Iris pigment epithelial cell (primary cell): ENCODE measurements at places on chromosomes 12 and 14.

DNA sequence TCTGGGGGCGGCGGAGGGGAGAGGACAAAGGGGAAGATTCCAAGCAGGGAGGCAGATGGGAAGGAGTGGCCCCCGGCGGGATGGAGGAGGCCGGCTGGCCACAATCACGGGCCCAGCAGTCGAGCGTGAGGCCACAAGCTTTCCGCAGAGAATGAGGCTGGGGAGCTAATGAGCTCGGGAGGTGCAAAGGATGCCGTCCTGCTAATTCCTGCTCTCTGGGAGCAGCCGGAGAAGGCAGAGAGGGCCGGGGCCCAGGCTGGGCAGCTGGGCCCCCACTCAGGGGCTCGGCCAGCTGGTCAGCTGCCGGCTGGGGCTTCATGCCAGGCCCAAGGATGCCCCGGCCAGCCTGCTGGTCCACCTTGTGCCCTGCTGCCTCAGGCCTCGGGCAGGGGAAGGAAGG lies 98.1 kb upstream of the LHX5 start:
- no peak for DNase-seq

DNA sequence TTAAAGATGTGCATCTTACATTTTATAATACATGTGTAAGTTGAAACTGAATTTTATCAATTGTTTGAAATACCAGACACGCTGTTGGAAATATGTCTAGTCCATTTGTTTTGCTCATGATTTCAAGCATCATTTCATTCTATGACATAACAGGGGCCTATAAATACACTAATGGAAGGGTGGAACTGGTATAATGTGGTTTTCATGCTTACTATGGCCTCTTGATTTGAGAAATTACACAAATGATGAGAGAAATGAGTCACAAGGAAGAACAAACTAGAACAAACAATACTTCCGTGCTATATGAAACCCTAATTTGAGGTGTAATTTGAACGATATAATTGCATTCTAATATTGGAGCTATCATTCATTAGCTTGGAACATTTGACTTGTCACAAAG lies 663.4 kb downstream of the SLC16A7 start:
- no peak for DNase-seq

GRCh38 chr12:116559162-116559935 lies at the start of gene MAP1LC3B2:
MAP1LC3B2 (plus strand) TSS chr12:116559381; CDS start chr12:116575943, 16,562 bp downstream.
- DNase-seq = peak; percentile 80

DNA sequence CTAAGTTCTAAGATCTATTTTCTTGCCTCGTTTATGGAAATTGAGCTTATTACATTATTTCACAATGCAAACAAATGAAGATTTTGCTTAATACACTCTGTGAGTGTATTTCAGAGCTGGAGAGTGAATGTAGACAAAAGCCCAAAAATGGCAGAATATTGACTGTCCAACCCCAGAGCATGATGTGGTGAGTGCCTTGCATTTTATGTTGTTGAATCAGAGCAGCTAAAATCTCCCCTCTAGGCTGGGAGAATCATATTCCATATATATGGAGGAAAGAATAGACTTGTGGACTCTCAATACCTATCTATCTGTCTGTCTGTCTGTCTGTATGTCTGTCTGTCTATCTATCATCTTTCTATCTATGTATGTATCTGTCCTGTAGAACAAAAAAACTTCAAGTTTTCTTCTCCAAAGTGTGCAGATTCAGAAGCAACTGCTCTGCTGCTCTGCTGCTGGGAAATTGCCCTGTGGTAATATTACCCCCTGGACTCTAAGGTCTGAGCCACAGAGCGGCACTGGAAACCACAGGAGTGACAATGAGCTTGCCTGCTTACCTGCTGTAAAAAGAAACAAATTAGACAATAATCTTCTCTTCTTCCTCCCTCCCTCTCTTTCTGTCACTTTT lies 209.4 kb upstream of the PRICKLE1 start:
- DNase-seq = peak; percentile 71

DNA sequence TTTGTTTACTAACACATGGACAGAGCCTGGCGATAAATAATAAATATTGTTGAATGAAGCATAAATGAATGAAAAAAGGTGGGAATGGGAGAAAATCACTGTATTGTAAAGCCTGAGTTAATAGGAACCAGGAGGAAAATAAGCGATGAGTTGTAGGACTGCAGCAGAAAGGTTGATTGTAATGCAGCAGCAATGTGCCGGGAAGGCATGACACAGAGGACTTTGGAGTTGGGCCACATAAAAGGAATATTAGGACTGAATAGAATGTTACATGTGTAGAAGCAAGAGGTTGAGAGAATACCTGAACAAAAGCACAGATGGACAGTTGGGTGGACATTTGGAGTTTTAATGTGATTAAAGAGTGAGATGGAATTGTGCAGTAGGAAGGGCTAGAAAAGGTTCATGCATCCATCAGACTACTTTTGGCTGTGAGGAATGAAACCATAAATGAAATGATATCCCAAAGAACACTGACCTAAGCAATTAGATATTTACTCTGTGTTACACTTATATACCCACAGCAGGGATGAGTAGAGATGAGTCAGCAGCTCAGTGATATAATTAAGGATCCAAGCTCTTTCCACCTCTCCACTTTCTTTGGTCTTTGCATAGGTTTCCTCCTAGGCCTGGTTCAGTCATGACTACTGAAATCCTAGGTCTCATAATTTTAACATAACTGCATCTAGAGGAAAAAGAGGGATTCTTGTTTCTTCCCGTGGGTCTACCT lies 55.4 kb downstream of the CCER1 start:
- peak; percentile 48 for DNase-seq

GRCh38 chr12:126742241-126742641 lies 1524.7 kb upstream of the TMEM132C start:
- no peak for DNase-seq

DNA sequence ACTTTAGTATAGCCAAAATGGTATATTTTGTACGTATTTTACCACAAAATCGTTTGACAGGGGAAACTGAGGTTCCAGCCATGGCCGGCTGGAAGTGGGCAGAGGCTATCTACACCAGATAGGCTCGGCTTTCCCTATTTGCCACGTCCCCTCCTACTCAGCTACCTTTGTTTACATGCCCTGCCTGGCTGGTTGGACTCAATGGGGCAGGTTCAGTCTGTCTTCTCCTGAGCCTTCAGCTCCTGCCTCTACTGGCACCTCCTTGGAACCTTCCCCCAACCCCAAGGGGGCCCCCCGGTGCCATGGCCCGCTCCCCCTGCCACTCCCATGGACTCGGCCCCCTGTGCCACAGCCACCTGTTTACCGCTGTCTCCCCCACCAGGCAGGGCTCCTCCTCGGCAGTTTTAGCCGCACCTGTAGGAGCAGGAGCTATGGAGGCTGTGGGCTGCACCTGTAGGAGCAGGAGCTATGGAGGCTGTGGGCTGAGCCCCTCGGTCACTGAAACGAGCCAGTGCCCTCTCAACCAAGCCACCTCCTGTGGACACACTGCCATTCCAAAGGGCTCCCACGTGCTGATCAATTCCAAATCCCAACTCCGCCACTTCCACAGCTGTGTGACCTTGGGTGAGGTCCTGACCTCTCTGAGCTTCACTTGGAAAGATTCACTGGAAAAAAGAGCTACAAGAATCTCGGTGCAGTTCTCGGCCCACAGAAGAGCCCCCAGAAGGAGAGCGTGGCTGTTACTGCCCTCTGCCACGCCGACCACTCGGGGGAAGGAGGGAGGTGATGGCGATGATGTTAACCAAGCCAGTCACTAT lies 62.2 kb downstream of the NCOR2 start:
- DNase-seq = no peak

DNA sequence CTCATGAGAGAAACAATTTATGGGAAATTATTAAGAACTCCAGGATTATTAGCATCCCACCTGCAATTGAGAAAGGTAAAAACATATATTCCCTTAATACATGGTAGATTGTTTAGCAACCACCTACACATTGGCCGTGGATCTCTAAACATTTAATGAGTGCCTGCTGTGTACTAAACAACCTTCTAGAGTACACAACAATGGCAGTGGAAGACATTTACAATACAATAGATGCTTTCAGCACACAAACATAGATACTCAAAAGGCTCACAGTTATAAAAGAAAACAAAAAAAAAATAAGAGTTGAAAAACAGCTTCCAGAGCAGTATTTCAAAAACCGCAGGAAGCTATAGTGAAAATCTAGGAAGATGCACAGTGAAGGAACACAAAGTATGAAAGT lies 382.9 kb downstream of the SYT1 start:
- DNase-seq = no peak

GRCh38 chr14:105424861-105425260 lies 5.2 kb downstream of the MTA1 start:
- DNase-seq = no peak

DNA sequence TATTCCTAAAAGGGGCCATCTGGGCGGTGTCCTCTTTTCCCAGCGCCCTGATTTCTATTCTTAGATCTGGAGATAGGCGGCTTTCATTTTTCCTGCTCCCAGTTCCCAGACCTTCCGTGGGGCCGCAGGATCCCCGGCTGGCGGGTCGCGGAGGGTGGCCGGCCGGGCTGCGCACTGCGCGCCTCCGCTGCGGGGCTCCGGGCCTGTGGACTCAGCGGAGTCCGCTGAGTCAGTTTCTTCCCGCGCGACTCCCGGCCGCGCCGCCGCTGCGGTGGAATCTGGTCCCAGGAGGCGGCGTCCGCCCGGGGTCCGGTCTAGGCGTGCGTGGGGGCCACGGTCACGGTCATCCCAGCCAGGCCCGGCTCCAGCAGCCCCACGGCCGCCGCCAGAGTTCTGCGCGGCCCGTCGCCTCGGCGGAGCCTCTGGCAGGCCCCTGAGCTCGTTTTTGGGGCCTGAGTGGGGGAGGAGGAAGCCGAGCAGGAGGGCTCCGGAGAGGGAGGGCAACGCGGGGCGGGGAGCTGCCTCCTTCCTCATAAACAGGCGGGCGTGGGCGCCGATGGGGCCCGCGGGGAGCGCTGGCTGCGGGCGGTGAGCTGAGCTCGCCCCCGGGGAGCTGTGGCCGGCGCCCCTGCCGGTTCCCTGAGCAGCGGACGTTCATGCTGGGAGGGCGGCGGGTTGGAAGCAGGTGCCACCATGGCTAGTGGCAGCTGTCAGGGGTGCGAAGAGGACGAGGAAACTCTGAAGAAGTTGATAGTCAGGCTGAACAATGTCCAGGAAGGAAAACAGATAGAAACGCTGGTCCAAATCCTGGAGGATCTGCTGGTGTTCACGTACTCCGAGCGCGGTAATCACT lies at the start of gene LRRK2:
Gene LRRK2, plus strand, starts transcription at position 559 of the 853 bp plus-strand sequence. Its CDS starts 135 bp downstream, at position 694.
- peak; percentile 78 for DNase-seq

- DNase-seq = peak; percentile 77
Measured at GRCh38 chr14:105087963-105088811, 23.0 kb upstream of the GPR132 start.

GRCh38 chr14:36988989-36989388 lies 183.4 kb downstream of the SLC25A21 start:
- peak; percentile 18 for DNase-seq

DNA sequence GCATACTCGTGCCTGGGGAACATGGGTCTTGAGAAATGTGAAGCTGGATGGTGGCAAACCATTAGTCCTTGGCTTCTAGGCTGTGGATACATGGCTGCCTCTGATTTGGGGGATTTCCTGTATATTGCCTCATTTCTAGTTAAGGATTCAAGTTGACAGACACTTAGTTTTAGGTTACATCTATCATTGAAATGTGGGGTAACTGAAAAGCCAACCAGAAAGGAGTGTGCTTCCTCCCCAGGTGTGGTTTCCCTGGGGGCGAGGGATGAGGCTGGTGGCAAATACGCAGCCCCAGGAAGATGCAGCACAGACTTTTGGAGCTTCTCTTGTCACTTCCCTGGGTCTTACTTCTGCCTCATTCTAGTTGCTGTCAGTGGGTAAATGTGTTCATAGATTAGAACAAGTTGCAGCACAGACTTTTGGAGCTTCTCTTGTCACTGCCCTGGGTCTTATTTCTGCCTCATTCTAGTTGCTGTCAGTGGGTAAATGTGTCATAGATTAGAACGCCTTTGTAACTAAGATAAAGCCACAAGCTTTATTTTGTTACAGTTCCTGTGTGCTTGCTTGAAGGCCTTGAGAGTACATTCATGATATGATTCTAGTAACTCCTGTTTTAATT lies 85.1 kb downstream of the BORCS5 start:
- DNase-seq = peak; percentile 58

DNA sequence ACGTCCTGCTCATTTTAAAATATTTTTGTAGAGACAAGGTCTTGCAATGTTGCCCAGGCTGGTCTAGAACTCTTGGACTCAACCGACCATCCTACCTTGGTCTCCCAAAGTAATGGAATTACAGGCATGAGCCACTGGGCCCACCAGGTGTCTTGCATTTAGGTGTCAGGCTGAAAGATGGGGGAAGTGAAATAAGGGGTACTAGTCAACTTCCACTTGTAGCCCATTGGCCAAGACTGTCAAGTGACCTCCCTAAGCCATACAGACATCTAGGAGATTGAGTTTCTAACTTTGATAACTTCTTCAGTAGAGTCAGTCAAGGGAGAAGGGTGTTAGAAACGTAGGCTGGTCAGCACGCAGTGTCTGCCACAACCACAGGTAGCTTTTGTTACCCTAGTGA lies 32.0 kb downstream of the ARF6 start:
- DNase-seq = no peak

- peak; percentile 23 for DNase-seq
Measured at GRCh38 chr14:20412411-20412810, 890 bp downstream of the TEP1 start.

GRCh38 chr14:96359959-96360358 lies 3.2 kb downstream of the ATG2B start:
- DNase-seq = no peak

- DNase-seq = peak; percentile 2
Measured at GRCh38 chr12:60830381-60830780, 1234.6 kb downstream of the SLC16A7 start.

GRCh38 chr12:120079411-120080400 lies 36.8 kb downstream of the RAB35 start:
- DNase-seq = peak; percentile 23

DNA sequence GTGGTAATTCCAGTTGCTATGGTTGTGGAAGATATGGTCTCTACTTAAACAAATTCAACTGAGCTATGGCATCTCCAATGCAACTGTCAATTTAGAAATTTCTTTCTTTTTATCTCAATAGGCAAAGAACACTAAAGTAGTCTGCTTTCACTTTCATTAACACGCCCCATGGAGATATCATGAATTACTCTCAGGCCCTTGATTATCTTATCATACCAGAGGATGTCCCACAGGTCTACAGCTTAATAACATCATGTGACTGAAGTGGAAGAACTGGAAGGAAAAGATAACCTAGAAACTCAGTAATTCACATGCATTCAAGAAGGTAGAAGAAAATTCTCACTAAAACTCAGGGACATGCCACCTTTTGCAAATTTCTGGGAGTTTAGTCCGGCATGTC lies 114.3 kb downstream of the FLRT2 start:
- no peak for DNase-seq

- no peak for DNase-seq
Measured at GRCh38 chr12:63318933-63319332, 167.9 kb upstream of the AVPR1A start.

GRCh38 chr12:42056130-42056529 lies 88.5 kb downstream of the GXYLT1 start:
- no peak for DNase-seq

DNA sequence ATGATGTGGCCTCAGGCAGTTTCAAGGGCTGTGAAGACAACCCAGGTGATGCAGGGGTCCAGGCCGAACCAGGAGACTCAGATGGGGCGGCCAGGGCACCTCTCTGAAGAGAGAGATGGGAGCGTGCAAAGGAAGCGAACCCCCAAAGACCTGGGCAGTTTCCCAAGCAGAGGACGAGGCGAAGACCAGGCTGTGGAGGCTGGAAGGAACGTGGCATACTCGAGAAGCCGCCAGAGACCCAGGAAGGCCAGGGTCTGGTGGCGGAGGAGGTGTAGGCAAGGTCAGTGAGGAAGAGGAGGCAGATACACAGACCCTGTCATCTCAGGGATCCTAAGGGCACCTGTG lies 24.7 kb downstream of the LTBP2 start:
- DNase-seq = no peak
